Stimulated activated CD4-positive, alpha-beta T cell treated with anti-CD3 and anti-CD28 coated beads, Interleukin-15, amount 100 ng/mL, for 48 hours (primary cell): ENCODE measurements at places on chromosomes 6 and 20.

- no peak for DNase-seq
Observed at GRCh38 chr6:20334962-20335361, 66.7 kb upstream of the E2F3 start.

- DNase-seq, result no peak
Observed at GRCh38 chr6:33168639-33169038, 23.6 kb downstream of the COL11A2 start.

GRCh38 chr6:98787435-98787834 is 46.9 kb upstream of the POU3F2 start:
- no peak for DNase-seq

DNA sequence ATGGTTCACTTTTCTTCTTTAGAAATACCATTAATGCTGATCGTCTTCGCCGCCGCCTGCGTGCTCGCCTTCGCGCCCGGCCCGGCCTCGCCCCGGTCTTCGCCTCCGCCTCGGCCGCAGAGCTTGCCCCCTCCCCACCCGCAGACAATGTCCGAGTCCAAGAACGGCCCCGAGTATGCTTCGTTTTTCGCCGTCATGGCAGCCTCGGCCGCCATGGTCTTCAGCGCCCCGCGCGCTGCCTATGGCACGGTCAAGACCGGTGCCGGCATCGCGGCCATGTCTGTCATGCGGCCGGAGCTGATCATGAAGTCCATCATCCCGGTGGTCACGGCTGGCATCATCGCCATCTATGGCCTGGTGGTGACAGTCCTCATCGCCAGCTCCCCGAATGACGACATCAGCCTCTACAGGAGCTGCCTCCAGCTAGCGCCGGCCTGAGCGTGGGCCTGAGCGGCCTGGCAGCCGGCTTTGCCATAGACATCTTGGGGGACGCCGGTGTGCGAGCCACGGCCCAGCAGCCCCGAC is 4.8 kb upstream of the PRPH2 start:
- DNase-seq, result no peak

DNA sequence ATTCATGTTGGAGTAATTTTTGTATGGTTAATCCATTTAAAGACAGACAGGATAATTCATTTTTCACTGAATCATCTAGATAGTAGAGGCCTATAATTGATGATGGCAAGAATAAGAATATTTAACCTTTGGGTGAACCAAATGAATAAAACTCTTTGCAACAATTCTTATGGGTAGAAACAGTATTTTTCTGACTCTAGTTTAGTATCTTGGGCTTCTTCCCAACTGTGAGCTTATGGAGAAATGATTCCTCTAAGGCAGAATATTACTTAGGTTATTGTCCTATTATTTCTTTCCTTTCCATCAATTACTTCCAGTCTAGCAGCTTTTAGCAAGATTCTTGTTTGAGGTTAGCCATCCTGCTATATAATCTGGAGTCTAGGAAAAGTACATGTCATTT is 734.9 kb upstream of the FLRT3 start:
- DNase-seq, result no peak

GRCh38 chr20:19406381-19406780 is 193.9 kb downstream of the SLC24A3 start:
- DNase-seq, result no peak

DNA sequence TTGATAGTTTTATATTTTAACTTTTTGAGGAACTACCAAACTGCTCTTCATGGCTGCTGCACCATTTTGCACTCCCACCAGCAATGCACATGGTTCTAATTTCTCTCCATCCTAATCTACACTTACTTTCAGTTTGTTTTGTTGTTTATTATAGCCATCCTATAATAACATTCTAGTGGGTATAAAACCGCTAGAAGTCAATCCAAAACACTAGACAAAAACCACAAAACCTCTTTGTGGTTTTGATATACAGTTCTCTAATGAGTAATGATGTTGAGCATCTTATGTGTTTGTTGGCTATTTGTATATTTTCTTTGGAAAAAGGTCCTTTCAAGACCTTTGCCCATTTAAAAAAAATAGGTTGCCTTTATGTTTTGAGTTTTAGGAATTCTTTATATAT is 5.6 kb downstream of the RPP21 start:
- DNase-seq, result no peak

- no peak for DNase-seq
Observed at GRCh38 chr6:132215805-132216204, 185.5 kb downstream of the MOXD1 start.

- DNase-seq, result no peak
Observed at GRCh38 chr6:21692721-21693120, 99.2 kb downstream of the SOX4 start.

- DNase-seq, result no peak
Observed at GRCh38 chr6:100780648-100781047, 100.5 kb downstream of the ASCC3 start.

DNA sequence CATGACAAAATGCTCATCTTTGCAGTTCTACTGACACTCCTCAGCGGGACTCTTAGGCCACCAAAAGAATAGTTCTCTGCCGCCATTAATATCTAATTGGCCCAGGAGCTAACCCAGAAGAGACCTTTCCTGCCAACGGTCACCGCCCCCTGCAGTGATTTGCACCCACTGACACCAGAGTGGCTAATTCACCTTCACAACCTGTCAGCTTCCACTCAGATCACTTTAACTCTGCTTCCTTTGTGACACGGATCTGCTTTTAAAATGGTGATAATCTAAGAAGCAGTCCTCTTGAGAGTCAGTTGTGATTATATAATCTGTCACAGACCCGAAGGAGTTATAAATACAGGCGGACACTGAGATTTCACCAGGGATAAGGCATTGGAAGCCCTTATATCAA is 172.8 kb downstream of the FRK start:
- no peak for DNase-seq

DNA sequence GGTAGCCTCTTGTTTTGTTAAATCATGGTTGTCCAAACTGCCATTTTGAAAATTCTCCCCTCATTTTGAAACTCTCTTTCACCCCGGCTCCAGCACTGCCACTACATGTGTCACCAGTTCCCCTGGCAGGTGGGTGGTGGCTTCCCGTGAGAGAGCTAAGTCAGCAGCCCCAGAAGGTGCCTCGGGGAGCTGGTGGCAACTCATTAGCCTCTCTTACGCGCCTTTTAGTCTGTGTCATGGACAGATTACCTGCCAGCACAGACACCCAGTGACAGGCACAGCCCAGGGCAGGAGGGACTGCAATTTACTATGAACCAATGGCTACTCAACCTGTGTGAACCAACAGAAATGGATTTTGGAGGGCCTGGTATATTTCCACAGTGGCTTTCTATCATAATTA is 147.1 kb upstream of the SASH1 start:
- DNase-seq, result no peak

- DNase-seq, result no peak
Observed at GRCh38 chr6:148451690-148452089, 109.1 kb downstream of the SASH1 start.

GRCh38 chr6:1670711-1671462 is 61.2 kb downstream of the FOXC1 start:
- no peak for DNase-seq

- peak; percentile 46 for DNase-seq
Observed at GRCh38 chr6:130132286-130132701, 90.5 kb downstream of the SAMD3 start.

DNA sequence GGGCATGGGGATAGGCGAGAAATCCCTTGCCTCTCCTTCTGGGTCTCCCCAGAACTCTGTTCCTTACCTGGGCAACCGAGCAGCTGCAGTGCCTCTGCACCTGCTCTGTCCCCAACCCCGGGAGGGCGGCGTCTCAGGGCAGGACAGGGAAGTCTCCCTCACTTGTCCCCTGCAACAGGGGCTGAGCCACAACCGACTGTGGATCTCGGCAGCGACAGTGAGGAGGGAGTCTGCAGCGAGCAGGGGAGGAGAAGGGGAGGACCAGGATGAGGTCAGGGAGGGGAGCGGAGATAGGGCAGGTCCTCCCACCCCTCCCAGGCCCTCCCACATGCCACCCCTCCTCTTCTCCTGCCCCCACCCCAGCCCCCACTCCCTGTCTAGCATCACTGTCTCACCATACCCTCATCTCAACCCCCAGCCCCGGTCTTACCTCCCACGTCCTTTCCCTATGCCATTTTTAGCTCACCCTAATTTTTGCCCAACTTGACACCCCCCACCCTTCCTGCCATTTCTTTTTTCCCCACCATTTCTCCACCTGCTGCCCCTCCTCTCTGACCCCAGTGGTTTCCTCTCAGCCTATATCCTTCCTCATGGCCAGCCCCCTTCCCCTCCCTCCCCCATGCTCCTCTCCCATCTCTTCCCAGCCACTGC is at the start of gene TNXB:
Gene TNXB, minus strand, starts transcription at position 225 of the 651 bp plus-strand sequence. CDS start 11,140 bp downstream, outside the sequence.
- DNase-seq, result no peak

- no peak for DNase-seq
Observed at GRCh38 chr20:47708140-47708807, 77.0 kb downstream of the SULF2 start.

DNA sequence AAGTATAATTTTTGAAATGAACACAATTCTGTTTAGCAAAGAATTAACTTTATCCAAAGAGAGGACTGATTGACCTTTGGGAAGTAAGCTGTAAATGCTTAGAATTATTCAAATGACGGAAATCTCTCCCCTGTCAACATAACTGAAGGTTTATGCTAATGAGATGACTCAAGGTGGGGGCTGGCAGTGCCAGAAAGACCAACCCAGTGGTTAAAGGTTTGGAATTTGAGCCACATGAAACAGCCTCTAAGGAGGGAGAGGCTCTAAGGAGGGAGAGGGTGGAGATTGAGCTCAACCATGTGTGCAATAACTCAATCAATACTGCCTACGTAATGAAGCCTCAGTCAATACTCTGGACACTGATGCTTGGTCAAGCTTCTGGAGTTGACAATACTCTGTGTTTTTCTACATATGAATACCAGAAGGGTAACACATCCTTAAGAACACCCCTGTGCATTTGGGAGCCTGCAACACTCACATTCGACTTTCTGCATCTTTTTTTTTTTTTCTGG is 123.4 kb upstream of the TENT5A start:
- DNase-seq, result no peak

- DNase-seq, result no peak
Observed at GRCh38 chr6:149461670-149462069, 23.1 kb downstream of the ZC3H12D start.

GRCh38 chr20:37816726-37817125 is 86.2 kb upstream of the VSTM2L start:
- DNase-seq, result no peak

DNA sequence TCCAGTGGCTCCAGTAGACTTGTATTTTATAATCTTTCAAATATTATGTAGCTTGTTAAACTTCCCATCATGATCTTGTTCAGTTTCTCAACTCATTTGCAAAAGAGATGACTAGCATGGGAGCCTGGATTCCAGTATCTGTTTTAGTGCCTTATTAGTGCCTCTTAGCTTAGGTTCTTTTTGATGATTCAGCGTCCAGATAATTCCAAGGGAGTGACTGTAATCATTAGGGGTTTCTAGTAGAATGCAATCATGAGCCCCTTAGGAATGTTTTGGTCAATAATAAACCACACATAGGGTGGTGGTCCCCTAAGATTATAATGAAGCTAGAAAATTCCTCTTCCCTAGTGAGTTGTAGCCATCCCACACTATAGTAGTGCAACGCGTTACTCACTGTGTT is 7.0 kb downstream of the CD2AP start:
- no peak for DNase-seq

DNA sequence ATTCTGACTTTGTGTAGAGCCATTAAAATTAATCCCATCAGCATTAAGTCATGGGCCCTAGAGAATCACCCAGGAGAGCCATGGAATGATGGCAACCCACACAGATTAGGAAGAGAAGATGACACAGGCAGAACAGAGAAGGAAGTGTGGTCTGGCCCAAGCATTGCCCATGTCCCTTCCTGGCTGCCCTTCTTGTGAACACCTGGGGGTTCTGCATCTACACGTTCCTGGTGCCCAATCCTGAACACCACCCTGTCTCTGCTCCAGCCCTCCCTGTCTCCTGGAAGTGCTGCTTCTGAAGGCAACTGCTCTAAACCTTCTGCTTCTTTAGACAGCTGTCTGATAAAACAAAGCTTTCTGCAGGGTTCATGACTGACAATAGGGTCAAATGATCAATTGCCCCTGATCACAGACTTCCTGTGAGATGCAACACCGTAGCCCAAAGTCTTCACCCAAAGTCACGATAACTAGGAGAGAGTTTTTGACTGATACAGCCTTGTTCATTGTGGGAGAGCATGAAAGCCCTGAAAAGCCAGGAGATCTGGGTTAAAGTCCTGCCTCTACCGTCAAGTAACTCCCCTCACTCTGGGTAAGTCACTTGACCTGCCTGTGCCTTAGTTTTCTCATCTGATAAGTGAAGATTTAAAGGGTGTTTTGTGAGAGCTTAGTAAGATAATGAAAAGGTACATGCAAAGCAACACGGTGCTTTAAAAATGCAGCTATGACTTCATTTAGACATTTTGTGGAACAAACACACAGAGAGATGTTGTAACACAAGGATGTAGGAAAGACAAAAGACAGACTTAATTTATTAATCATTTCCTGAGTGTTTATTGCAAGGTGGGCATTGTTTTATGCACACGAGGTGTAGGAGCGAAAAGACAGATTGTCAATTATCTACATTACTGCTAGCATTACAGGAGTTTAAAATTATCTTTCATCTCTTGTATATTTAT is 291.2 kb upstream of the STXBP5 start:
- no peak for DNase-seq

- DNase-seq, result no peak
Observed at GRCh38 chr6:52834481-52834880, 6.1 kb downstream of the GSTA5 start.

GRCh38 chr6:8914700-8915099 is 479.4 kb upstream of the SLC35B3 start:
- DNase-seq, result no peak

- DNase-seq, result no peak
Observed at GRCh38 chr6:10425975-10426780, 11.3 kb upstream of the TFAP2A start.

- DNase-seq, result no peak
Observed at GRCh38 chr20:19070026-19070425, 142.4 kb upstream of the SLC24A3 start.

DNA sequence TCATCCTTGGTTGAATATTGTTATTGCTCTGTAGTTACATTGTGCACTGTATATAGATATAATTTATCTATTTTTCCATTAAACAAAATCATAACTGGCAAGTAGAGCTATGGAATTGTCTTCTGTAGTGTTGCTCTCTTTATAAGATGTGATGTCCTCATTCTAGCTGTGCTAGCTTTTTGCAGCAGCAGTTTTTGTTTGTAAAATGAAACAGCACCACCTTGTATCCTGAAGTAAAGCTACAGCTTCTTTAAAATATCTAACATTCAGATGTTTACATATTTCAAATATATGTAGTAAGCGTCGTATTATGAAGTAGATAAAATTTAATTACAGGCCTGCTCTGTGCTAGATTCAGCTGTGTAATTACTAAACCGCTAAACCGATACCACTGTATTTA is 328.8 kb upstream of the MANEA start:
- no peak for DNase-seq

GRCh38 chr6:158856261-158856660 is 37.1 kb upstream of the EZR start:
- no peak for DNase-seq
